Caki2 (cell line): ENCODE measurements at places on chromosomes 16 and 17. TPM values are rescaled to one million over a fixed set of nuclear protein-coding genes. Genes with fewer than 3 reads are reported as not detected.

DNA sequence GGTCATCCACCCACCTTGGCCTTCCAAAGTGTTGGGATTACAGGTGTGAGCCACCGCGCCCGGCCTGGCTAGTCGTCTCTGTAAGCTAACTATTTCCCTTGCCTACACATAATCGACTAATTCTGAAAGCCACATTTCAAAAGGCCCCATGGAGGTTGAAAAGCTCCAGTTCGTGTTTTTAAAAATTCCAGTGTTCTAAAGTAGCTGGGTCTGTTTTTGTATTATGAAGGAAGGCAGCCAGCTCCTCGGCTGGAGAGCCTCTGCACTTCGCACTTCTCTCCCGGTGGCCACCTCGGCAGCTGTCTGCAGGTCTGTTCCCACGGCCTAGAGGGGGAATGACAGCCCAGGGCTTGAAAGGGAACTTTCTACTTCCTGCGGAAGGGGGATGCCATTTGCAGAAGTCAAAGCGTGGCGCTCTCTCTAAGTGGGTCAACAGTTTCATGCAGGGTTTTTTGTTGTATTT, 16.9 kb downstream of the HASPIN start:
- no peak for DNase-seq

- DNase-seq = no peak
These were observed 34.9 kb downstream of the UBE2G1 start for GRCh38 chr17:4331614-4332013.

- no peak for DNase-seq
These were observed 408.4 kb upstream of the EEF2KMT start for GRCh38 chr16:5506021-5506420.

NOS2 gene
- total RNA-seq = 1.2 TPM in 1 of 2 replicates, not detected in the other

DHRS7C gene
- not detected in 2 replicates for total RNA-seq

ABCA6 gene
- not detected in 2 replicates for total RNA-seq
